ENCODE measurements at places on chromosomes 3 and 15.
A peak's percentile ranks its signal among the peaks of the same experiment; 100 is the strongest.

DNA sequence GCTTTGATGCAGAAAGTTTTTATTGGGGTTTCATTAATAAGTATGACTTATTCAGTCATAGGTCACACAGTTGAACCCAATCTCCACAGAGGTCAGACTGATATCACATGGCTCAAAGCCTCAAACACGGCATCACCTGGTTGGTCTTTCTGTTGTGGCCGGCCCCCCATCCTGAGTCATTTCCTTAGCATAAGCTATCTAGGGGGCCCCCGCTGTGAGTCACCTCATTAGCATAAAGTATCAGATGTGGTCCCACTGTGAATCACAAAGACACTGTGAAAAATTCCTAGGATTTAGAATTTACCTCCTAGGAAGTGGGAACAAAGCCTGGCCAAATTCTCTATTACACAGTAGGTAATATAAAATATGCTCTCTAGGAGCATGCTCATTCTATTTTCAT lies 502.2 kb downstream of the PYDC2 start:
- DNase-seq, result no peak

DNA sequence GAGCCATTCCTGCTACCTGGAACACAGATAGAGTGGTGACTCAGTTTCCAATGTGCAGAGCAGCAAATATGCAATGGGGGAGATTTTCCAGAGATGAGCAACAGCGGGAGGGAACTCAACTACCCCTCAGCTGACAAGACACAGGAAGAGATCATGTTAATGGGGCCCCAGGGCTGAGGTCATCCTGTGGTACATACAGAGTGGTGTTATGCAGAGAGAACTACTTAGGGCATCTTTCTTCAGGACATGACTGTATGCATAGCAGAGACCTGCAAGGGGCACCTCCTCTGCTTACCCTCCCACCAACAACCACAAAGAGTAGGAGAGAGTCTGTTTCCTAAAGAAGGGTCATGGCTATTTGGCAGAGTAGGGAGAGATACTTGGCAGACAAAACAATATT lies 6.8 kb upstream of the TBC1D5 start:
- no peak for DNase-seq

DNA sequence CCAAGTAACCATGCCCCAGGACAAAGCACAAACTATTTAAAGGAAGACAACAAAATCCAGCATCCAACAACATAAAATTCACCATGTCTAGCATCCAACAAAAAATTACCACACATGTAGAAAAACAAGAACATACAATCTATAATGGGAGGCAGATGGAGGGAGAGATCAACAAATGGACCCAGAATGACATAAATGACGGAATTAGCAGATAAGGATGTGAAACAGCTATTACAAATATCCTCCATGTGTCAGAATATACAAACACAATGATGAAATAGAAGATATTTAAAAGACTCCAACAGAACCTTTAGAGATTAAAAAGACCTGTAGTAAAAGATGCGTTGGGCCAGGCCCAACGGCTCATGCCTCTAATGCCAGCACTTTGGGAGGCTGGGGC lies 10.8 kb downstream of the LYSMD4 start:
- no peak for DNase-seq

DNA sequence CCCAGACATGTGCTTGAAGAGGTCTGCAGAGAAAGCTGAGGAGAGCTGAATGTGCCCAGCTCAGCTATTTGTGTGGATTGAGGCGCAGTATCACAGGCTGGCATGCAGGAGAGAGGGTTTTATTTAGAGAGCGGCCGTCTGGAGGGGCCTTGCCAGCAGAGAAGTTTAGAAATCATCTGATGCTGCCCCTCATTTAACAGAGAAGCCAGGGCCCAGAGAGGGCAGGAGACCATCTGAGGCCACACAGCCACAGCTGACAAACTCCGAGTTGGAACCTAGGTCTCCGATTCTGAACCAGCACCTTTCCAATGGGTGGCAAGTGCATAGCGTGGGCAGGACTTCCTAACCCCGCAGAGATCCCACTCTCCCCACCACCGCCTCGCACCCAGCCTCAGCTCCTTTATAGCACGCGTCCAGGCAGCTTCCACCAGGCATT lies 101.0 kb downstream of the LSM3 start:
- DNase-seq, result no peak

DNA sequence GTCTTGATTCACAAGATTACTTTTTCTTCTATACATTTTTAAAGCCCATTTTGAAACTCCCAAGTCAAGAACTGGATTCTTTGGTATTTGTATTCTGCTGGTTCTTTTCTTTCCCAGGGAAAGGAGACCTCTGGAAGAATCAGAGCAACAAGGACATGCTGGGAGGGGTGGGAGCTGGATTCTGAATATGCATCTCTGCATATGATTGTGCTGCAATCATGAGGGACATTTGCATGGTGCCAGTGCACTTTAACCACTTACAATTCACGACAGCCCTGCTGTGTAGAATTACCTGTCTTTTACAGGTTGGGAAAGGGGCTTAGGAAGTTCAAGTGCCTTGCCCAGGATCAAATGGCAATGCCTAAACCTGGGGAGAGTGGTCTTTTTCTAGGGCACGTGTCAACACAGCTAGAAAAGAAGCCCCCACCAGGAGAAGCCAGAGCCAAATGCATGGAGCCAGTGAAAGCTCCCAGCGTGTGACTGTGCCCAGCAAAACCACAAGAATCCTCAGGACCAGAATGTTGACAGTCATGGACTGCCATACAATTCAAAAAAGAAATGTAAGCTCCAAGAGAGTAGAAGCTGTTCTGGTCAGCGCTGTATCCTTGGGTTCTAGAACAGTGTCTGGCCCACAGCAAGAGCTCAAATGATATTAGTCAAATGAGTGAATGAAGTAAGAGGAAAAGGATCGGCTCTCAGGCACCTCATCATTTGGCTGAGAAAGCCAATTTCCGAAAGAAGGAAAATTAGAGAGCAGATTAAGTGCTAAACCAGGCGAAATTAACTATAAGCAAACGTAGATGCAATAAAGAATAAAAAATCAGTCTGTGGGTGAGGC lies 84.5 kb upstream of the MEF2A start:
- no peak for DNase-seq

DNA sequence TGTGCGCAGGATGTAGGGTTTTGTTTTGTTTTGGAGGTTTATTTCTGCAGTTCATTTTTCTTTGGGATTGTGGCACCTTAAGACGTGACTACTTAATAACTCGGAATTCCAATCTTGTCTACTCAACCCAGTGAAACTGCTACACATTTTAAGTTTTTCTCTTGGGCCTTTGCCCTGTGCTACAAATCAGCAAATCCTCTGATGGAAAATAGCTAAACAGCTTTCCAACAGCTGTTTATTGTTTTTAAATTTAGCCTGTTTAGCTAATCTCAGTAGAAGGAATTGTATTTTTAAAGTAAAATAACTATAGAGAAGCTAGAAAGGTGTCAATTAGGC lies 48.4 kb downstream of the OPA1 start:
- no peak for DNase-seq

DNA sequence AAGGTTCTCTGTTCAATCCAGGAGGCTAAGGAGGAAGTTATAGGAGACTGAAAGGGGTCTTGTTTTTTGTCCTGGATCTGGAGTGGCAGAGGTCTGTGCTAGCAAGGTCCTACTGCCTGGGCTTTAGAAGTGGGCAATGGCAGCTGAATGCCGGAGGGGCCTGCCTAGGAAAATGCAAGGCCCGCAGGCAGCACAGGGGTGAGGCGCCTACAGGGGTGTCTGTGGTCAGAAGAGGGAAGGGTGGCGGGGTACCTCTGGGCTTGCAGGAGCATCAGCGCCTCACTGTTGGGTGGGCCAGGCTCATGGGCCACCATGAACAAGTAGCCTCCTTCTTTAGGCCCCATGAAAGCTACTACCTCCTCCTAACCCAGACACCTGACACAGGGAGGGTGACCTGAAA lies 175.4 kb downstream of the PEX5L start:
- no peak for DNase-seq

GRCh38 chr3:58490860-58491501 lies 915 bp upstream of the KCTD6 start:
- DNase-seq, result no peak

DNA sequence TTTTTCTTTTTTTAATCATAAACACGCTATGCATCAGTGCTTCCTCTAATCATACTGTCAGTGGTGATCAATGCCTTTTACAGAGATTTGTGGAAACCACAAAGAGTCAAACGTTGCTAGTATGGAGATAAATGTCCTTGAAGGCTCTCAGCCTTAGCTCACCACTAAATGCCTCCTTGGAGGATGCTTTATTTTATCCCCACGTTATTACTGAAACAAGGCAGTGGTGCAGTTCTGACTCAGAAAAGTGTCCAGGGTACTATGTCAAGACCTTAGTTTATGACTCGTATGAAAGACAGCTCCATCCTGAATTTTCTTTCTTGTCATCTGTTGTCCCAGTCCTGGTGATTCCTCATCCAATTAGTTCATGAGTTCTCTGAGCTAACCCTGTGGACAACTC lies 1146.7 kb downstream of the IGSF11 start:
- DNase-seq, result no peak

DNA sequence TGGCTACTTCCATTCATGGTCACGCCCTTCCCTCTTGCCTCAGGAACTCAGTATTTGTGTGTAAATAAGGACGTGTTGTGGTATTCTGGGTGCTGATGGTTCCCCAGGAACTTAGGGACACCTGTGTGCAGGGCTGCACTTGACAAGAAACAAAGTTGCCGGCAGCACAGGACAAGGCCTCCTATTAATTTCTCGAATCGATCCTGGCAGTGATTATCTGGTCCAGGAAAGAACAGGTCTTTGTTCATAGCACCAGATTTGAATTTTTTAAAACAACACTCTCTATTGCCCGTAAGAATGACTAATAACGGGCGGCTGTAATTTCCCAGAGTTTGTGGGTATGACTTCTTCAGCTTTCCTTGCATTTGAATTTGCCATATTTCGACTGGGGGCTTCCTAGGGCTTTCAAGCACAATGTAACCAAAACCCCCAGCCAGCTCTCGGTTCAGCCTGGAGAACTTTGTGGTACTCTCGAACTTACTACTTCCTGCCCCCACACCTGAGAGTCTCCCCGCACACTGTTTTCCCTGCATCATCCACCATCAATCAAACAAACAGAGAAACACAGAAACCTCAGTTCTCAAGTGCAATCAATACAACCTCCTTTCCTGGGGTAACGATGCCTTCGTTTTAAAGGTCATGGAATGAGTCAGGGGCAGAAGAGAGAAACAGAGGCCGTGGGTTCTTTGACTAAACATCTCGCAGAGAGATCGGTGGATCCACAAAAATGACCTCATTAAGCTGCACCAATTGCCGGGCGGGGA lies 241.7 kb upstream of the ICE2 start:
- no peak for DNase-seq

- no peak for DNase-seq
Observed at GRCh38 chr3:99407257-99407656, 231.1 kb upstream of the COL8A1 start.

- DNase-seq, result peak; percentile 91
Observed at GRCh38 chr15:77543159-77543882, 89.4 kb downstream of the LINGO1 start.

GRCh38 chr3:71930056-71930991 lies 145.4 kb upstream of the PROK2 start:
- DNase-seq, result peak; percentile 53

DNA sequence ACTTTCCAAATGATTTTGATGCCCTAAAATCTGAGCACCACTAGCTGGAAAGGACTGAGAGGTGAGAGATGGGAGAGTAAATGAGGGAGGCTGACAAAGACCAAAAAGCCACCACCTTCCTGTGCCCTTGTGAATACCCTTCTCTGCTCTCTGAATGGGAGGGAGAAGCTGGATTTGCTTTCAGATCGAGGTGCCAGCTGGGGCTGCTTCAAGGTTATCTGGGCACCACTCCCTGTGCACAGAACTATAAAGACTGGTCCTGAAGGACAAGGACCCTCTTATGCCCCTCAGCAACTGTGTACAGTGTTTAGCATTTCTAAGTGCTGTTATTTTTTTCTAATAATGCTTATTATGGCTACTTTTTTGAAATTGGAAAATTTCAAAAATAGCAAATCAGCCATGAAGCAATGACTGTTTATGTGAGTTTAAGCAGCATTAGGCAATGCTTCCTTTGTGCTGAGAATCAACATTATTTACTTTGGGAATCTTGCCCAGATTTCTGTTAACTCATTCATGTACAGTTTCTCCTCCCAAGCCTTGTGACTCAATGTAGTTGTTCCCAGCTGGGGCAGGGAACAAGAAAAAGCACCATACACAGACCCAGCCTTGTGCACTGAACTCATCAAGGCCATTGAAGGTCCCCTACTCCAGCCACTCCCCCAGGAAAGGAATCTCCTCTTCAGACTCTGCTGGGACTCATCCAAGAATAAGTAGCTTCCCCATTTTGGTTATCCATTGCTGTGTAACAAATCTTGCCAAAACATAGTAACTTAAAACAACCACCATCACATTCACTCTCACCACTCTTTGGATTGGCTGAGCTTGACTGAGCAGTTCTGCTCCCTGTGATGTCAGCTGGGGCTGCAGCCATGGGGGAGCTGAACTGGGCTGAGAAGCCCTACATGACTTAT lies 37.3 kb upstream of the CDV3 start:
- no peak for DNase-seq

GRCh38 chr3:157789162-157789561 lies 285.9 kb upstream of the VEPH1 start:
- no peak for DNase-seq

GRCh38 chr3:134803051-134803505 lies 8.0 kb downstream of the EPHB1 start:
- DNase-seq, result no peak

GRCh38 chr3:38203690-38204089 lies 38.4 kb downstream of the OXSR1 start:
- DNase-seq, result no peak

DNA sequence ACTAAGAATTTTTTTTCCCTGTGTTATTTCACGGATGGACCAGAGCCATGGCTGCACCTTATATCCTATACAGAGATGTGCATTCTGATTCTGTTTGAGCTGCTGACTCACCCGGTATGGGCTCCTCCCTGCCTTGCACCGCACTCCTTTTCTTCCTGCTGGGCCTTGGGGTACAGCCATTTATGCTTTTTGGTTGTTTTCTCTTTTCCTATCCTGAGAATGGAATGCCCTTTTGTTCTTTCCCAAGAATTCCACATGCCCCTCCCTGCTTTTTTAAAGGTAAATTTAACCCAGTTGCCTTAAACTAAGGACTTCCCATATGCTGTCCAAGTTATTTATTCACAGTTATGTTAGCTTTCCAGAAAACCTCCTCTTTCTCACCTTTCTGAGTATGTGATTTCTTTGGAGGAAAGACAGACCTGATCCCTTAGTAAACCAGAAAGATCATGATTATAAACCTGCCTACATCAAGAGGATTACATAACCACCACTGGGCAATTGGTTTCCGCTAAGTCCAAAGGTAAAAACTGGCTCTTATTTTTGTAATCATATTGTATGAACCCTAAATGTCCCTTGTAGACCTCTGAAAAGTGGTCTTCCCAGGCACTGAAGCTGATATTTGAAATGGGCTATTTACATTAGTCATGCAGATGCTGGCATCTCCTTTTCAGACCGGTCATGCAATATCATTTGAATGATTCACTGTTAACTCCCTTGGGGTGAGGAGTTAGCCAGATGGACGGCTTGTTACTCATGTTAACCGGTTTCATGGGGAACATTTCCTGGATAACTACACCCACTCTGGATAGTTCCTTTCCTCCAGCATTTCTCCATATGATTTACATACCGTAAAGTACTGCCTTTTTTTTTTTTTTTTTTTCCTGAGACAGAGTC lies 45.5 kb downstream of the TMOD3 start:
- peak; percentile 48 for DNase-seq
